ENCODE measurements at places on chromosomes 4 and X. TPM values are rescaled to one million over a fixed set of nuclear protein-coding genes. Genes with fewer than 3 reads are reported as not detected.

- DNase-seq: no peak
Observed at GRCh38 chrX:93760163-93760562, 86.2 kb downstream of the FAM133A start.

DNA sequence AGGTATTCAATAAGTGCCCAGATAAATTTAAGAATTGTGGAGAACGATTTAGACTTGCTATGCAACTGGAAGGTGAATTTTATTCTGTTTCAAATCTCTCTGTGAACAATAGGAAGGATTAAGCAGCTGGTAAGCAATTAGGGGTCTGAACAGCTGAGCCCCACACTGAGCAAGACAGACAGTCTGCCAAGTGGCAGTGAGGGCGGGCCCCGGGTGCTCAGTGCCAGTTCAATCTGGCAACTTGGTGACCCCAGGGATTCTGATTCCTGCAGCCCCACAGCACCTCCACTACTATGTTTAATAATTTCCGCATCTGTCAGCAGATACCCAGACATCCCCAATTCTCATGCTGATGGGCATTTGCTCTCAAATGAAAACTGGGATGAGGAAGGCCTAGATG lies 317.3 kb downstream of the PPP1R2C start:
- no peak for DNase-seq

GRCh38 chr4:9996319-9997110 lies 24.8 kb downstream of the SLC2A9 start:
- no peak for DNase-seq

DNA sequence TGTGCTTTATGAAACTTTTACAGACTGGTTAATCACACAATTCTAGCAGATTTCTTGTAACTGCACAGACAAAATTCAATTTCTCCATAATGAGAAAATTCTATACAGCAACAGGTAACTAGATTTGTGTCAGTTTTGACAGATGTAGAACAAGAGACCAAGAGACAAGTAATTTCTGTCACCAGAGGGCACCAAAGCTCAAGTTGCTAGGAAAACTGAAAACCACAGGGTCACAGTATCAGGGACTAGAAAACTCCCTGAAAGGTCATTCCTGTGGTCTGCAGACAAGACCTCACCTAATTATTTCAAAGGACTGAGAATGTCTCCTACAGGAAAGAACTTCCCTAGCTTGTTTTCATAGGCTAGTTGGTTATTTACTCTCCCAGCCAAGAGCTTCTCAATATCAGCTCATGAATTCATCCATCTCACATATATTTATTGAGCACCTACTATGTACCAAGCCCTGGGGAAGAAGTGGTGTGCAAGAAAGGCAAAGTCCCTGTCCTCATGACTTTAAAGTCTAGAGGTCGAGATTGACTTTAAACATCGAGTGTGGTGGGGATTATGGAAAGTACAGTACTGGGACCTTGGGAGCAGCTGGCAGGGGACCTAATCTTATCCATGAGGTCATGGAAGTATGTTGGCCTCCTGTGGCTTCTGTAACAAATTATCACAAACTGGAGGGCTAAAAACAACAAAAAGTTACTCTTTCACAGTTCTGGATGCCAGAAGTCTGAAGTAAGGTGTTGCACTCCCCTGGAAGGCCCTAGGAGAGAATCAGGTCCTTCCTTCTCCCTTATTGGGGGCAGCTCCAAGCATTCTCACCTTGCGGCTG lies 47.8 kb upstream of the SETD7 start:
- DNase-seq: no peak

- no peak for DNase-seq
Observed at GRCh38 chr4:3215256-3215655, 33.7 kb upstream of the MSANTD1 start.

GRCh38 chr4:77994194-77994721 lies 62.9 kb upstream of the FRAS1 start:
- no peak for DNase-seq

DNA sequence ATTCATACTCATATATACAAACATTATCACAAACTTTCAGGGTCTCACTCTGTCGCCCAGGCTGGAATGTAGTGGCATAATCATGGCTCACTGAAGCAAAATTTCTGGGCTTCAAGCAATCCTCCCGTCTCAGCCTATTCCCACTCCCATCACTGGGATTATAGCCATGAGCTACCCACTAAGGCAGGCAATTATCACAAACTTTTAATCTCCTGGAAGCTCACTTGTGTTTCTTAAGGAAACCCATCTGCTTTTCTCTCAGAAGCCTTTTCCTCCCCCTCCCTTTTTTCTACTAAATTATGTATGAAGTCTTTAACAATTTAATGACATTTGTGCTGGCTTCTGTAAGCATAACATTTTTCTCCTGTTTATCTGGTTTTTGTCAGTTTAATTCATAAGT lies 170.5 kb downstream of the AREG start:
- no peak for DNase-seq

DNA sequence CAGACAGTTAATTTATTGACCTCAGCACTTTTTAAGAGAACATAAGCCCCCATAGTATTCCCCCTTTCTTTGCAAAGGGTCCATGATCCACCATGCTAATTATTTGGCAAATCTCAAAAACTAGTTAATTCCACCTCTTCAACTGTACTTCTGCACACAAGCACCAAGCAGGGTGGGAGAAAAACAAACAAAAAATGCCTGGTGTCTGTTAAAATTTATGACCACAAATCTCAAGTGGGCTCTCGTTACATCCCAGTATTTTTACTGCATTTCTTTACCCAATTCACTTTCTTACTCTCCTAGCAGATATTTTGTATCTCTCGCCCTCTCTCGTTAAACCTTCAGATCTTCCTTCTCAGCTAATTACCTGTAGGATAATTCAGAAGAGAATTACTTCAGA lies 6.1 kb downstream of the ARSJ start:
- no peak for DNase-seq

ATP7A gene
- 5.4 TPM for total RNA-seq

SUPT20HL2 gene
- total RNA-seq: not detected

ANXA3 gene
- 54.5 TPM for total RNA-seq

GATB gene
- 171 TPM for total RNA-seq

WDR45 gene
- total RNA-seq: 67.1 TPM

C4orf51 gene
- not detected for total RNA-seq

MAGEE1 gene
- 2.2 TPM for total RNA-seq

Data from Right ventricle myocardium inferior (tissue), 1 donor.